Muscle of leg (tissue), 16 donors: ENCODE measurements at places on chromosomes 1 and 21.
A peak's percentile ranks its signal among the peaks of the same experiment; 100 is the strongest.

- peaks cover 4% of the 10 kb centered on the region for H3K36me3 ChIP-seq
- no peak overlapping the region for H3K27ac ChIP-seq
- peaks cover 17% of the 10 kb centered on the region for H3K4me1 ChIP-seq
Measured at GRCh38 chr1:118951270-118951936, 36.7 kb downstream of the TBX15 start.

- peak overlapping the region; percentile 60 for H3K4me3 ChIP-seq
- peak; percentile 67 for DNase-seq
- peaks cover 26% of the 10 kb centered on the region for H3K4me1 ChIP-seq
- no peaks in the 10 kb centered on the region for H3K27me3 ChIP-seq
- H3K36me3 ChIP-seq: peaks cover 26% of the 10 kb centered on the region
- H3K27ac ChIP-seq: peak overlapping the region; percentile 2
Measured at GRCh38 chr1:26827663-26828062, 1.2 kb downstream of the ZDHHC18 start.

- peaks cover 24% of the 10 kb centered on the region for H3K4me1 ChIP-seq
- DNase-seq: no peak
- H3K27me3 ChIP-seq: no peaks in the 10 kb centered on the region
- H3K36me3 ChIP-seq: no peaks in the 10 kb centered on the region
- no peak overlapping the region for H3K4me3 ChIP-seq
Measured at GRCh38 chr1:222788402-222789156, 26.3 kb upstream of the DISP1 start.

- peak; percentile 83 for DNase-seq
- H3K27me3 ChIP-seq: no peaks in the 10 kb centered on the region
- peaks cover 7% of the 10 kb centered on the region for H3K4me1 ChIP-seq
- peaks cover 19% of the 10 kb centered on the region for H3K36me3 ChIP-seq
- no peak overlapping the region for H3K27ac ChIP-seq
- H3K4me3 ChIP-seq: no peak overlapping the region
Measured at GRCh38 chr1:151978922-151979321, 14.7 kb downstream of the S100A10 start.

- H3K4me1 ChIP-seq: no peaks in the 10 kb centered on the region
- H3K36me3 ChIP-seq: no peaks in the 10 kb centered on the region
- DNase-seq: no peak
- H3K27me3 ChIP-seq: no peaks in the 10 kb centered on the region
- no peak overlapping the region for H3K4me3 ChIP-seq
Measured at GRCh38 chr1:199913318-199913717, 114.2 kb upstream of the NR5A2 start.
